ENCODE measurements at places on chromosomes 5 and 9.

GRCh38 chr9:76560481-76560922 is 101.5 kb downstream of the GCNT1 start:
- DNase-seq, result no peak

GRCh38 chr9:106976772-106977171 is 113.8 kb downstream of the ZNF462 start:
- DNase-seq, result no peak

DNA sequence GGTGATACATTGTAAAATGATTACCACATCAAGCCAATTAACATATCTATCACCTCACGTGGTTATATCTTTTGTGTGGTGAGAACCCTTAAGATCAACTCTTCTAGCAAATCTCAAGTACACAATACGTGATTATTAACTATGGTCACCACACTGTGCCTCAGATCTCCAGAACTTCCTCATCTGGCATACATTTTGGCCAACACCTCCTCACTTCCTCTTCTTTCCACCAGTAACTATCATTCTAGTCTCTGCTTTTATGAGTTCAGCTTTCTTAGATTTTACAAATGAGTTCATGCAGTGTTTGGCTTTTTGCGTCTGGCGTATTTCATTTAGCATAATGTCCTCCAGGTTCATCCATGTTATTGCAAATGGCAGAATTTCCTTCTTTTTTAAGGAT is 35.8 kb downstream of the PRKACG start:
- DNase-seq, result no peak

DNA sequence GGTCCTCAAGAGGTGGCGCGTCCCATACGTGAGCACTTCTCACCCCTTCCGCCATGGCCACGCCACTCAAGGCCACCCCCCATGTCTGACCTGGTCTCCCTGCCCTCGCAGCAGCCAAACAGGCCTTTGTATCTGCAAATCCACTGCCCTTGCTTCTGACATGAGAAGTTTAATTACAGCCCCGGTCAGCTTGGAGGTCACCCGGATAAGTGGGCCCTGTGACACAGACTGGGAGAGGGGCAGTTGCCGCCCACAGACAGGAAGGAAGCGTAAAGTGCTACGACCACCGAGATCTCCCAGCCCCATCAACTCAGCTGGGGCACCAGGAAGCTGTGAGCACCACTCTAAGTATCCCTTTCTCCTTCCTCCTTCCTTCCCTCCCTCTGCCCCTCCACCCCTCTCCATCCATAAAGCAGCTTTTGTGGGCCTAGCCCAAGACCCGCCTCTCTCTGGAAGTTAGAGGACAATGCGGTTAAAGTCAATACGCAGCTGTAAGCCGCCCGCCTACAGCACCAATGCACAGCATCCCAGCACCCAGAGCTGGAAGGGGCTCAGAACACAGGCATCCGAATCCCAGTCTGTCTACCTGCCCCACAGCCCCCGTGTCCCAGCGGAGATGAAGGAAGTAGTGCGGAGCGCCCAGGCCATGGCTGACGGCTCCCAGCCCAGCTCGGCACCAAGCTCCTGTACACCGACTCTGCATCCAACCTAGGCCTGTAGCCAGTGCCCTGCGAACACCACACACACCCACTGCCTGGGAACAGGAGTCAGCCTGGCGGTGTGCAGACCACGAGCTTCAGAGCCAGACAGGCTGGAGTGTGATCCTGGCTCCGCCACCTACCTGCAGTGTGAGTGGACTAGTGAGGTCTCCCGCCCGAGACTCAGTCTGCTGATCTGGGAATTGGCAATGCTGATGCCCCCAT is 44.8 kb upstream of the RNF130 start:
- no peak for DNase-seq

- no peak for DNase-seq
Observed at GRCh38 chr9:14275331-14275730, 38.6 kb downstream of the NFIB start.

Data from hypothalamus (tissue), 51 donors.